ENCODE measurements at places on chromosomes 13 and 19.

DNA sequence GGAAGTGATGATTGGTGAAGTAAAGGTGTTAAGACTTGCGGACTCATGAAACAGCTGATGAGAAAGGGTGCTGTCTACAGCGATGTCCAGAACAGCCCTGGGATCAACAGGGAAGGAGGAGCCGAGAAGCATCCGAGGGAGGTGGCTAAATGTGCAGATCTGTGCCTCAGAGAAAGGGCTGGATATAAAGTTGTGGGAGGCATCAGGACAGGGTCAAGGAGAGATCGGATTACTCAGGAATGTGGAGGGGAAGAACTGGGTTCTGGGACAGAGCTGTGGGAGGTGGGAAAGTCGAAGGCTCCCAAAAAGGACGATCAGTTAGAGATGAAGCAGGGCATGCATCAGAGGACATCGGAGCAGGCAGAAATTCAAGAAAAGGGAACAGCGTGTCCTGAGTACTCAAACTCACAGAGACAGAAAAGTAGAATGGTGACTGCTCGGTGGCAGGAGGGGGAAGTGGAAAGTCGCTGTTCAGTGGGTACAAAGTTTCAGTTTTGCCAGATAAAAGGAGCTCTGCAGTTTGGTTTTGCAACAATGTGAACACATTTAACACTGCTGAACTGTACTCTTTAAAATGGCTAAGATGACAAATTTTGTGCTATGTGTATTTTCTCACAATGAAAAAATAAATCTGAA, 1.9 kb downstream of the SIGLEC14 start:
- no peak for DNase-seq

DNA sequence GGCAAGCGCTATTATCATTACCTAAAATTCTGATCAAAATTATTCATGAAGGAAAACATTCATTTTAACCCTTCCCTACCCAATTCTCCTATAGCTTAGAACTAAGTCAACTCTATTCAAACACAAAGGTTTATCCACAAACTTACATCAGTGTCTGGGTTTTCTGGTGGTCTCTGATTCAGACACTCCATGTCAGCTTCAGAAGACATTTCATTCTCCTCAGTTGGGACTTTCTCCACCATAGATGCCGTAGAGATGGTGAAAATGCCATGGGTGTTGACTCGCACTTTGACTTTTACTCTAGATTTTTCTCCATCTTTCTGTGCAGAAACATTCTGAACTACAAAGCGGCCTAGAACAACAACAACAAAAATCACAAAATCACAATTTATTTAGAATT, 16.3 kb downstream of the HSPH1 start:
- no peak for DNase-seq

DNA sequence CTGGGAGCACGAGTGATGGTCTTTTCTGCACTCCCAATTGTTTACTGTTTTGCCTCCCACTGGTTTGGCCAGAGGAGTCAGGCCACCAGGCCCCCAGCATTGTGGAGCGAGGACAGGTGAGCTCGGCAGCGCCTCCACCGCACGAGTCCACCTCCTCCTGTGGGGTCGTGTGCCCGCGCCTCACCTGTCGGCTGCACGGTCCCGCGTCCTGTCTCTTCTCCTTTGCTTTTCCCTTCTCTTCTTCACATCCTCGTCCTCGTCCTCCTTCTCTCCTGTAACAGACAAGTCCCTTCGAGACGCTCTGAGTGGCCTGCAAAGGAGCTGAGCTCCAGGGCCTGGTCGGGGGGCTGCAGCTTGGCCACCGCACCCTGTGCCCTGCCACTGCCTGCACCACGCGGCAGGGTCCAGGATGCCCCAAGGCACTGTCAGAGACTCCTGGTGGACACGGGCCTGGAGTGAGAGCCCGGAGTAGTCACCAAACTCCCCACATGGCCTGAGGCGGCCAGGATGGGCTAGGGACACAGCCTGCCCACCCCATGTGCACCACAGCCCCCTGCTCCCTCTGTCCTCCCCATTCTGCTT, 11.4 kb downstream of the AKAP8 start:
- no peak for DNase-seq

GRCh38 chr13:84668637-84669036, 786.4 kb upstream of the SLITRK1 start:
- no peak for DNase-seq

- DNase-seq = no peak
Observed at GRCh38 chr13:30671271-30671815, 53.6 kb downstream of the USPL1 start.

GRCh38 chr13:60090574-60090973, 73.2 kb downstream of the DIAPH3 start:
- DNase-seq = no peak

- DNase-seq = no peak
Observed at GRCh38 chr13:20714563-20715329, 11.2 kb downstream of the IL17D start.
